ENCODE measurements at places on chromosomes 3 and 15. TPM values are rescaled to one million over a fixed set of nuclear protein-coding genes. Genes with fewer than 3 reads are reported as not detected.
A peak's percentile ranks its signal among the peaks of the same experiment; 100 is the strongest.

- DNase-seq: peak; percentile 58
These were observed at the start of gene LTK for GRCh38 chr15:41513506-41514227. Gene LTK, minus strand, starts transcription at chr15:41513827. Its CDS starts 118 bp downstream, at chr15:41513709.

DNA sequence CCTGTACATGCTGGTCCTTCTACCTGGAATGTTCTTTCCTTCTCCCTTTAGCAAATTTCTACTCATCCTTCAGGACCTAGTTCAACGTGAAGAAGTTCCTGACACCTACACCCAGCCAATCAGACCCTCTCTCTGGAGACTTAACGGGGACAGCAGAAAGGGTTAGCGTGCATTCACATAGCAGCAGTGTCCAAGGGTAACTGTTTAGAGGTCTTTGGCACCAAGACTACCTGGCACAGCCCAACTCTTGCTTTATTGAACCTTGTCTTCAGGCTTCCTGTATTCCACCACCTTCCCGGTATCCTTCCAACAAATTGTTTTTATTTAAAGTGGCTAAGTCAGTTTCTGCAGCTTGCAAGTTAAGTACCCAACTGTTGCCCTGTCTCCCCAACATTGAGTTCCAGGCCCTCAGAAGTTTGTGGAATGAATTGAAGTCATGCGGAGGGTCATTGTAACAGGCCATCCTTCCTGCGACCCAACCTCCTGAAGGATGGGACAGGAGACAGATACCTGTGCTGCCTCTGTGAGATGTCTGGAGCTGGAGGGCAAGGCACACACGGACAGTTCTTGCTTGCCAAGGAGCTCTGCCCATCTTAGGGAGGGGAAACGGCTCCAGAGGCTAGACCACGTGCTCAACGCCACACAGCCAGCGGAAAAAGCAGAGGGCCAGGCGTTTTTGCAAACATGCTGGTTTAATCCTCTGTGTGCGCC, 14.4 kb upstream of the WNT7A start:
- no peak for DNase-seq

GRCh38 chr15:70128414-70129140, 30.9 kb upstream of the TLE3 start:
- no peak for DNase-seq

Gene ALDH1A2
- not detected for total RNA-seq

GRCh38 chr3:71247958-71248335, 335.6 kb downstream of the FOXP1 start:
- no peak for DNase-seq

DNA sequence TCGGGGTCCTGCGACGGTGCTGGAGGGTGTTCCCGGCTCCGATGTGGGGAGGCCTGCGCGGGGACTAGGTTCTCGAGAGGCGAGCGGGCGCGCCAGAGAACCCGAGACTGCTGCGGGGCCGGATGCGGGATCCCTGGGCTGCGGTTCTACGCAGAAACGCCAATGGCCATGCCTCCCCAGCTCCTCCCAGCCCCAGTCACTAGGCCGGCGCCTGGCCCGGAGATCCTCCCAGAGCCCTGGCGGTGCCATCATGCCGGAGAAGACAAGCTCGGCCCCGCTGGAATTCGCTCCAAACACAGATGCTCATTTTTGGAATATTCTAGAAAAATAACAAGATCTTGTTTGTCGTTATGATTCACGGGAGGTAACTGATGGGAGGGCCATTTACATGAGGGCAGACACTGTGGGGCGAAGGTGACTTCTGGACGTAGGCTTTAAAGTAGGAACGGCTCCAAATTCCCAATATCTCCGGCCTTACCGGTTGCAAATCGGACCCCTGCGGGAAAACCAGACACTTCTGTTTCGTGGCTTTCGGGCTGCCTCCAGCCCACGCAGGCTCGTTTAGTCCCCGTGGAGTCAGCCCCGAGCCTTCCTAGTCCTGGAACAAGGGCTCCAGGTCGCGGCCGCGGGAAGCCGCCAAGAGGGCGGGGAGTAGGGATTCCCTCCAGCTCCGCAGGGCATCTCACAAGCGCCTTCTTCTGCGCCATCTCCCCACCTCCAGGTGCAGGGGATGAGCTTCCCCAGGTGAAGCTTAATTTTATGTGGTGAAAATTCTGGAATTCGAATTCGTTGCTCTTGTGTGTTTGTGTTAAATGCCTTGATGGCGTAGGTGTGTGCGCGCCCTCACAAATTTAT, 74.8 kb upstream of the POLG start:
- peak; percentile 45 for DNase-seq

DNA sequence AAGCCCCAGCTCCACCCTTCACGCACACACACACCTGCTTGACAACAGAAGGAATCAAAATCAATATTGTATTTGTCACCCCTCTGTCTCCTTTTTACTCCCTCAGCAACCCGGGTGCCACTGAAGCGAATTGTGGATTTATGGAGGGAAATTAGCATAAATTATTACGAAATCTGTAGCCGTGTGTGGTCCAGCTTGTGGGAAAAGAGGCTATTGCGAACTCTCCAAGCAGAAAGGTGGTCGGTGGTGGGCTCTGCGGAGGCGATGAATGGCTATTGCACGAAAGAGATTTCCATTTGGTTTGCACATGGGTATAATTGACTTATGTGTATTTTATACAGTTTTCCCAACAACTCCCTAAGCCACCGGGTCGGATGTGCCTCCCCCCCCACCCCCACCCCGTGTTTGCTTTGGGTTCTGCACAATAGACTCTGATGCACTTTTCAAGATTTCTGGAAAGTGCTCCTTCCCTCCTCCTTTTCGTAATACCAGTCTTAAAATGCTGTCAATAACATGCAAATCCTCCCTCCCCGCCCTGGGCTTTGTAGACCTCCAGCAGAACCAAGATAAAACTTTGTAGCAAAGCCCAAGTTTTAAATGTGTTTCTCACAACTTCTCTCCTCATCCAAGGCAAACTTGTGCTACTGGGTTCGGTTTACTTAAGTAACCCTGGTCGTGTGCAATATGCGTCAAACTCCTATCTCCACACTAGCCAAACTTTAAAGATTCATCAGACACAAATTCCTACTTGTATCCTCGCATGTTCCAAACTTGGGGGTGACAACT, 3.1 kb upstream of the FOXB1 start:
- DNase-seq: no peak

Gene MRPS22
- 28.7 TPM for total RNA-seq

- no peak for DNase-seq
These were observed 571.0 kb downstream of the PYDC2 start for GRCh38 chr3:192031941-192032340.

GRCh38 chr3:71413572-71413971, 170.0 kb downstream of the FOXP1 start:
- DNase-seq: no peak

Gene VEPH1
- 9.3 TPM for total RNA-seq

Gene CPNE9
- total RNA-seq: 54.6 TPM
